ENCODE measurements at places on chromosomes 5 and 9. TPM values are rescaled to one million over a fixed set of nuclear protein-coding genes. Genes with fewer than 3 reads are reported as not detected.

- no peak overlapping the region for H3K4me3 ChIP-seq
- no peaks in the 10 kb centered on the region for H3K36me3 ChIP-seq
Measured at GRCh38 chr5:5978501-5979376, 399.6 kb downstream of the MED10 start.

- H3K4me3 ChIP-seq: peak overlapping the region; percentile 59
- H3K36me3 ChIP-seq: no peaks in the 10 kb centered on the region
- peak; percentile 90 for DNase-seq
- H3K27ac ChIP-seq: 0 out of 2 replicates have a peak overlapping the region, but pooled peaks have one; percentile 23
- no peaks in the 10 kb centered on the region for H3K27me3 ChIP-seq
Measured at GRCh38 chr9:127608104-127608966, 3.7 kb upstream of the STXBP1 start.

DNA sequence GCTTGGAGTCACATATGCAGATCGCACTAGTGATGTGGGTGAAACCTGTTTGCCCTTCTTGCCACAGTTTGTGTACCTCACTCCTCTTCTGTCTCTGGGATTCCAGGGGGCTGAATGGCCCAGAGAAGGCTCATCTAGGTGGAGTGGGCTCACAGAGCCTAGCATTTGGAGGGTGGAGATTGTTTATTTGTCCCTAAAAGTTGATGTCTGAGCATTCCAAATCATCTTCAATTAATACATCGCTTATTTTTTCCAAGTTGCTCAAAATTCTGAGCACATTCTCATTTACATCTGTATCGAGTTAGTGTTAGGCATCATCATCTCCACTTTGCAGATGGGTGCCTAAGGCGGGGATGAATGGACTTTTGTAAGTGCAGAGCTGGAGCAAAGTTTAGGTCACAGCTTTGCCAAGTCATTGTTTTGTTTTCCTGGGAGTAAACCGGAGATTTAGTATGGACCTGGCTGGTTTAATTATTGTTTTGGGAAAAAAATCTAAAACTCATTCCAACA, 2.0 kb downstream of the ABL1 start:
- peaks cover 12% of the 10 kb centered on the region for H3K4me1 ChIP-seq
- no peaks in the 10 kb centered on the region for H3K36me3 ChIP-seq
- no peak for DNase-seq
- H3K27me3 ChIP-seq: no peaks in the 10 kb centered on the region
- H3K4me3 ChIP-seq: peak overlapping the region; percentile 23

DNA sequence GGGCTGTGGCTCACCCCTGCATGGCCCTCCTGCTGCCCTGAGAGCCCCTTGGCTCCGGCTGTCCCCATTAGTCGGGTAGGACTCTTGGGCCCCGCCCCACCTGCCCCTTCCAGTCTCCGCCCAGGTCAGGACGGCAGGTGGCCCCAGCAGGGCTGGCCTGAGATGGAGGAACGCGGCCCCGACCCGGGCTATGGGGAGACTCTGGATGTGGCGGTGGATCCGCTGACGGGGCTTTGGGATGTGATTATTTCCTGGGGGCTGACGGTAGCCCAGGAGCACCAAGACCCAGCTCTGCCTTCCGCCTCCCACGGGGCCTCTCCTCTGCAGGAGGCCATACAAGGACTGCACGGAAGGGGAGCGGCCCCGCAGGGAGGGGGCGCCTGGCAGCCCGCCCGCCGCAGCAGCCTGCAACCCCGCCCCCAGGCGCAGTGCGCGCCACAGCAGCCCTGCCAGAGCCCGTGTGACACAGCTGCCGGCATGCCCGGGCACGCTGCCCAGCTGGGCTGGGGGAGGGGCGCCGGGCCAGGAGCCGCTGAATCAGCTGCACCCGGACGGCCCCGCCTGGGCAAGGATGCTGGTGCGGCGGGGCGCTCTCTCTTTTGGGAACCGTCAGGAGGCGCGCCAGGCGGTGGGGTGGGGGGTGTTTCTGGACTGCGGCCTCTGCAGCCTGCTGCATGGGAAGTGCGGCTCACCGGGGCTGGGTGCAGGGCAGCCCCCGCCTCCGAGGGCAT, 9.2 kb downstream of the TMEM250 start:
- peak overlapping the region; percentile 41 for H3K27ac ChIP-seq
- no peak for DNase-seq
- peak overlapping the region; percentile 57 for H3K4me3 ChIP-seq
- H3K36me3 ChIP-seq: no peaks in the 10 kb centered on the region
- H3K27me3 ChIP-seq: no peaks in the 10 kb centered on the region
- H3K4me1 ChIP-seq: peaks cover 46% of the 10 kb centered on the region

DNA sequence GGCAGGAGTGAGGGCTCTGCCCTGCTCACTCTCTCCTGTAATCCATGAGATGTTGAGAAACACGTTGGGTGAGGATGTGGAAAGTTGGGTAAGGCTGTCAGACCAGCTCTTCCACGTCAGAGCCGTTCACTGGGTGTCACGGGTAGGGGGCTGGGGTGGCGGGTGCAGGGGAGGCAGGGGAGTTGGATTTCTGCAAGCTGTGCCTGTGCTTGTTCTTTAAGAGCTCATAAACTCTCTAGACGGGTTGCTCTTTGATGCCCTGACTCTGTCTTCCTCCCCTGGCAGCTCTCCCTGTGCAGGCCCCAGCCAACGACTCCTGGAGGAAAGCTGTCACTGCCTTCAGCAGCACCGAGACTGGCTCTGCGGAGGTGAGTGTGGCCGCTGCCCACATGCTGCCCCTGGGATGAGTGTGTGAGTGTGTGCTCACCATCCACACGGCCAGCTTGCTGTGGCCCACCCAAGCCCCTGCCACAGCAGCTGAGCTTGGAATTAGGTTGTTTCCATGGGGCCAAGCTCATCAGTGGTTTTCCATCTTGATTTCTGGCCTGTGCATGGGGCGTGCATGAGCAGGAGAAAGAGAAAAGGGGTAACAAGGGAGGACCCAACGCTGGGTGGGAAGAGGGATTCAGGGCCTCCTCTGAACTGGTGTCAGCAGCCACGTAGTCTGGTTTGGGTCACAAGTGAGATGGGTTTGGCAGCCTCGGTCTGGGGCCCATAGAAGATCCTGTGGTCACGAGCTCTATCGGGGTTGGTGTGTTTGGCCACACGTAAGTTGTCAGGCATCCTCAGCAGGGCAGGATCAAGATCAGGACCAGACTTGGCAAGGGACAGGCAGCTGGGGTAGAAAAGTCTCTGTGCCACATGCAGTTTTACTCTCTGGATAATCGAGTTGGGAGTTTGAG, 21.0 kb upstream of the POMT1 start:
- peaks cover 84% of the 10 kb centered on the region for H3K36me3 ChIP-seq
- DNase-seq: no peak
- no peak overlapping the region for H3K27ac ChIP-seq
- H3K27me3 ChIP-seq: no peaks in the 10 kb centered on the region
- no peak overlapping the region for H3K4me3 ChIP-seq

DNA sequence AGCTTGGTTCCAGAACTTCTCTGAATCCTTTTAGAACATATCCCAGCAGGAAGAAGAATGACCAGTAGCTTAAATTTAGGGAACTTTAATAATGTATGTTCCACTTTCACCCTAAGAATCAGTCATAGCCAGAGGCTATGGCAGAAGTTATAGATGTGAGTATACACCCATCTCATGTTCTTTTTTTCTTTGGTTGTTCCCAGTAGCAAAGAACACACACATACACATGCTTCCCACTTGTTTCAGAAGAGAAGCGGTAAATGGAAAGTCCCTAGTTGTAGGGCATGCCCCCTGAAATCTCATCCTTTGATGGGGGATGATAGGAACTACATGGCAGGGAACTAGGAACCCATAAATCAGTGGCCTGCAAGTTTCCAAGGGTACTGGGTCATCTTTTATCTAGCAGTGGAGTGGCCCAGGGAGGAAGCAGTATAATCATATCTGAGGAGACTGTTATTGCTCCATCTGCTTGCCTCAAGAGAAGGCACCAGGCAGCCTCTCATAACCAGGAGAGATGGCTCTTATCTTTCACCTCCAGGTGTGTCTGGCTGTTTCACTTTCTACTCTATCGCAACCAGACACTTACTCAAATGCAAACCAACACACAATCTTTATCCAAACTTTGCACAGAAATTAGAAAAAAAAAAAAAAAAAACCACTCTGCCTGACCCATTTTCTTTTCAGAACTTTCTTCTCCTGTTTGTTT, 109.5 kb downstream of the SNCAIP start:
- no peak for DNase-seq
- no peaks in the 10 kb centered on the region for H3K36me3 ChIP-seq
- H3K4me1 ChIP-seq: 0 out of 2 replicates have a peak, but pooled peaks cover 5% of the 10 kb centered on the region

DNA sequence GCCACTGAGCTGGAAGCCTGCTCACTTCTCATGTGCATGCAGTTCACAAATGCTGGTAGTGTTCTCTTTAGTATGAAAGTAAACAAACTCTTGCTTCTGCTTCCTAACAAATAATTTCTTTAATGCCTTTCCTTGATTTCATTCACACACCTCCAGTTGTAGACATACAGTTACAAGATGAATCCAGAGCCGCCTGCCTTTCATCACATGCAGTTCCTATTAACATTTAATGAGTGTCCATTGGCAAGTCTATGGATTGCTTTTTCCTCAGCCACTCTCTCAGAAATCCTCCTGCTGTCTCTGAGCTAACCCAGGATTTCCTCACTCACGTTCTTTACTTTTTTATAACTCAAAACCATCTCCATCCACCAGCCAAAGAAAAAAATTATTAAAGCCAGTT, 408.6 kb downstream of the BNC2 start:
- no peaks in the 10 kb centered on the region for H3K36me3 ChIP-seq
- peaks cover 11% of the 10 kb centered on the region for H3K4me1 ChIP-seq
- no peak overlapping the region for H3K4me3 ChIP-seq
- H3K27me3 ChIP-seq: no peaks in the 10 kb centered on the region

GRCh38 chr5:122112063-122112462, 17.3 kb upstream of the ZNF474 start:
- H3K4me3 ChIP-seq: no peak overlapping the region
- no peaks in the 10 kb centered on the region for H3K27me3 ChIP-seq
- no peaks in the 10 kb centered on the region for H3K4me1 ChIP-seq
- no peak overlapping the region for H3K27ac ChIP-seq
- H3K36me3 ChIP-seq: no peaks in the 10 kb centered on the region

DNA sequence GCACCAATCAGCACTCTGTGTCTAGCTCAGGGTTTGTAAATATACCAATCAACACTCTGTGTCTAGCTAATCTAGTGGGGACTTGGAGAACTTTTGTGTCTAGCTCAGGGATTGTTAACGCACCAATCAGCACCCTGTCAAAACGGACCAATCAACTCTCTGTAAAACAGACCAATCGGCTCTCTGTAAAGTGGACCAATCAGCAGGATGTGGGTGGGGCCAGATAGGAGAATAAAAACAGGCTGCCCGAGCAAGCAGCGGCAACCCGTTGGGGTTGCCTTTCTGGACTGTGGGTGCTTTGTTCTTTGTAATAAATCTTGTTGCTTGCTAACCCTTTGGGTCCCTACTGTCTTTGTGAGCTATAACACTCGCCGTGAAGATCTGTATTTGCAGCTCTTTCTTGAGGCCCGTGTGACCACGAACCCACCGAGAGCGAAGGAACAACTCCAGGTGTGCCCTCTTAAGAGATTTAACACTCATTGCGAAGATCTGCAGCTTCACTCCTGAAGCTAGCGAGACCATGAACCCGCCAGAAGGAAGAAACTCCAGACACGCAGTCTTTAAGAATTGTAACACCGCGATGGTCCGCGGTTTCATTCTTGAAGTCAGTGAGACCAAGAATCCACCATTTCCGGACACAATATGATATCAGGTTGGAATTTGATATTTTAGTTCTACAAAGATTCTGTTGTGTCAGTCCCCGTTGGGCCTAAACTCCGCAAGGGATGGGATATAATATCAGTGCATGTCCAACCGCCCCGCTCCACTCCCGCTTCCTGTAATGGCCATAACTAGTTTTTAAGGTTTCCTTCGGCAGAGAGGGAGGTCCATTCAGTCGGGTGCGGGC, 740 bp upstream of the TRMT10B start:
- DNase-seq: no peak
- H3K4me1 ChIP-seq: no peaks in the 10 kb centered on the region

DNA sequence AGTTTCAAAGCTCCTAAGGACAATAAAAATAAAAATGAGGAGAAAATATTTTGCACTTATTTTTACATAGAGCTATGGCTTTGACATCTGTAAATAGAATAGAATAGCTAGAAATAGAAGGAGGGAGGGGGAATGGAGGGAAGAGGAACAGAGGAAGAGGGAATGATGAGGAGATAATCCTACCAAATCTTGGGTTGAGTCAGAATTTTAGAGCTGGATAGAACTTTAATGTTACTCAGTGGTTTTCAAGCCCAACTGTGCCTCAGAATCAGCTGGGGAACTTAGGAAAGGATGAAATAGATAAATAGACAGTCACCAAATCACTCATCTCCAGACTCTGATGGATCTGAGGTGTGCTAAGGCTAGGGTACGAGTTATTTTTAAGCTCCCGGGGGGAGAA, 190.3 kb upstream of the FREM1 start:
- H3K27ac ChIP-seq: no peak overlapping the region
- no peak for DNase-seq
- no peaks in the 10 kb centered on the region for H3K36me3 ChIP-seq
- no peaks in the 10 kb centered on the region for H3K27me3 ChIP-seq

DNA sequence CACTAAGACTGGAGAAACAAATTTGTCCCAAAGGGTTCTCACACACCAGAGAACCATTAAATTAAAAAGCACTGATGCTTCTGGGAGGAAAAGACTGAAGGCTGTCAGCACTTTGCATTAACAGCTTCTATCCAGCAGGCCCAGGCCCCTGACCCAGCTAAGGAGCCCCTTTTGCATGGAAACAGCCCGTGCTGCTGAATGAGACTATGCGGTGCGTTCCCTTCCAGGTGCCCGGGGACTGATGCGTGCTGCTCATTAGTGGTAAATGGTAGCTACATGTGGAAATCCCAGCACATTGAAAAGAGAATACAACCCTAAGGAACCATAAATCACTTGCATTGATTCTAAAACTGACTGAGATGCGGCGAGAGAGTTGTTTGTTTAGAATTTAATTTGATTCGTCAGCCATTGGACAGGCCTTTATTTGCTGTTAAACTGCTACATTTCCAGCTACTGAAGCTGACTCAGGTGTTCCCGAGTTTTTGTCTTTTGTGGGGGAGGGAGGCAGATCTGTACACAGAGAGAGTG, 351.0 kb upstream of the SLC24A2 start:
- no peak overlapping the region for H3K4me3 ChIP-seq
- no peak overlapping the region for H3K27ac ChIP-seq
- DNase-seq: no peak
- H3K27me3 ChIP-seq: no peaks in the 10 kb centered on the region
- no peaks in the 10 kb centered on the region for H3K4me1 ChIP-seq

GRCh38 chr5:63554191-63554590, 408.1 kb downstream of the HTR1A start:
- DNase-seq: no peak
- no peak overlapping the region for H3K27ac ChIP-seq
- H3K27me3 ChIP-seq: no peaks in the 10 kb centered on the region
- H3K36me3 ChIP-seq: no peaks in the 10 kb centered on the region

DNA sequence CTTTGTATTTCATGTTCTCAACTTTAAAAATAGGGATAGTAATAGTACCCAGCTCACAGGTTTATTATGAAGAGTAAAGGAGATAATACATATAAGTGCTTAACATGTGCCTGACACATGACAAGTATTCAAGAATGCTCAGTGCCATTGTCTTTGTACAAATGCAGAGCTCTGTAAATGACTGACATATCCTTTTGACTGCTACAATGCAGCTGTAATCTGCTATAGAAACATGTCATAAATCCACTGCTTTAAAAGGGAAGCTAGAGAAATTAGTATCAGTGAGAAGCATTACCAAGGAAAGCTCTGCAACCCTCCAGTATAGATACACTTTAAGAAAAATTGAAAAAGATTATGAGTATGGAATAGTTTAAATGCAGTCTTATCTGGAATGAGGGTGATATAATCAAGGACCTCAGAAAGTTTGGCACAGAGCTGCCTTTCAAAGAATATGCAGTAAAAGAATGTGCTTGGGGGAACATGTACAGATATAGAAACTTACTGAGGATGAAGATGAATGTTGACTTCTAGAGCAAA, 17.9 kb downstream of the ERAP1 start:
- H3K27me3 ChIP-seq: no peaks in the 10 kb centered on the region
- no peak overlapping the region for H3K27ac ChIP-seq
- H3K4me3 ChIP-seq: no peak overlapping the region
- no peaks in the 10 kb centered on the region for H3K36me3 ChIP-seq
- peaks cover 5% of the 10 kb centered on the region for H3K4me1 ChIP-seq

Gene SPATA9
- not detected for total RNA-seq

Gene PRR7
- total RNA-seq: 8.0 TPM

Data from H1 (cell line).